ENCODE measurements at places on chromosomes 11 and 22. TPM values are rescaled to one million over a fixed set of nuclear protein-coding genes. Genes with fewer than 3 reads are reported as not detected.

- peak overlapping the region; percentile 75 for H3K27ac ChIP-seq
- H3K4me3 ChIP-seq: peak overlapping the region; percentile 57
- peaks cover 20% of the 10 kb centered on the region for H3K4me1 ChIP-seq
- DNase-seq: peak; percentile 60
- peaks cover 2% of the 10 kb centered on the region for H3K36me3 ChIP-seq
These were observed 4.6 kb downstream of the TRABD start for GRCh38 chr22:50190182-50190940.

The RBM7 gene
- total RNA-seq: 27.9 TPM

The MRPL21 gene
- 90.2 TPM for total RNA-seq

DNA sequence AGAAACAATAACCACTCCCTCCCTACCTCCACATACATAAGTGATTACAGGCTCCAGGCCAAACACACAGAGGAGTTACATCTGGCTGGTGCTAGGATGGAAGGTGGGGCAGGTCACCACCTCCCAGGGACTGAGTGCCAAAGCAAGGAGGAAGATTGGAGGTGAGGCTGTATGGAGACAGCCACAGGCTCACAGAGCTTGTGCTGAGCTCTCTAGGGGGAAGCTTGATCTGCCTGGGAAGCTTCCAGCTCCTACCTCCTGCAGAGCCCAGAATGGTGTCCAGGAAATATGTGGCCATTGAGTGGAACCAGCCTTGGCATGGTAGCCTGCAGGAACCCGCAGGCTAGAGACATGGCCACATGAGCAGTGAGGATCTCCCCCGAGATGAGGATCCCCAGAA, 3.6 kb upstream of the MED15 start:
- DNase-seq: no peak
- H3K4me3 ChIP-seq: no peak overlapping the region

The RASSF10 gene
- total RNA-seq: not detected

The VWCE gene
- total RNA-seq: 2.5 TPM

The KCNJ1 gene
- 0.15 TPM for total RNA-seq

- H3K4me3 ChIP-seq: peak overlapping the region; percentile 99
- DNase-seq: no peak
- H3K36me3 ChIP-seq: peaks cover 33% of the 10 kb centered on the region
- H3K27me3 ChIP-seq: no peaks in the 10 kb centered on the region
- peak overlapping the region; percentile 96 for H3K27ac ChIP-seq
- peaks cover 48% of the 10 kb centered on the region for H3K4me1 ChIP-seq
These were observed 707 bp upstream of the FTH1 start for GRCh38 chr11:61967924-61968757.

GRCh38 chr22:17977371-17977770, 47.0 kb downstream of the MICAL3 start:
- H3K4me3 ChIP-seq: no peak overlapping the region
- no peaks in the 10 kb centered on the region for H3K27me3 ChIP-seq
- no peak overlapping the region for H3K27ac ChIP-seq
- DNase-seq: no peak
- peaks cover 14% of the 10 kb centered on the region for H3K4me1 ChIP-seq

DNA sequence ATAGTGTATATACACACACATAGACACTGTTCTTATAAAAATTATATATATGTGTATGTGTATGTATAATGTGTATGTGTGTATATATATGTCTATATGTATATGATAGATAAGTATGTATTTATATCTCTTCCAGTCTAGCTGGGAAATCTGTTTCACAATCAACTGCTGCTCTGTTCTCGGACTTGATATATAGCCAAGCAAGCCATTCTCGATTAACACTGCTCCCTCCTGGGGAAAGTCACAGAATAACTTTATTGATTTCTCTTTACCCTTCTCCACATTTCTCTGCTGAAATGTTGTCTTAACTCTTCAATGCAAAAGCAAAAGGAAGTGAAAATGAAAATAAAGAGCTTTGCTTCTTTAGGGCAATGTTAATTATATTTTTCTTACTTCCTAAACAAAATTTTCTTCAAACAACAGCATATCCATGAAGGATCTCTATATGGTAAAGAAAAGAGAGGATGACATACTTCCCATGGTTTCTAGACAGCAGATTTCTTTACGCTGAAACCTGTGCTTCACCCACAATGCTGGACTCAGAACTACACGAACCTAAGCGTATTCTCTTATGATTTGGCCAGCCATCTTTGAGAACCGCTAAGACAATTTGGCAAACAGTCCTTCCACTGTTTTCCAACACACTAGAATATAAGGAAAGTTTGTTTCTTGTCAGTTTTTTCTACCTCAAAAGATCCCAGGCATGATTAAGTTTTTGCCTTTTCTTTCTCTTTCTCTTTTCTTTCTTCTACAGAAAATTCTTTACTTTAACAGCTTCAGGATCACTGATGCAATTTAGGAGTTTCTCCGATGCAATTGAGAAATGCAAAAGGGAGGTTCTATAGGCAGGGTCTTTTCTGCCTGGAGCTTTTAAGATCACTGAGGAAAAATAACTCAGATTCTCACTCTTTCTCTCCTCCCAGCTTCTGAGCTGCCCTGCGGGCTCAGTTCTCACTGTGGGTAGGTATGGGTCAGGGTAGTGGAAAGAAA, 1.9 kb downstream of the BLID start:
- H3K27me3 ChIP-seq: no peaks in the 10 kb centered on the region
- H3K36me3 ChIP-seq: peaks cover 65% of the 10 kb centered on the region
- H3K4me1 ChIP-seq: peaks cover 73% of the 10 kb centered on the region
- no peak overlapping the region for H3K4me3 ChIP-seq
- peak overlapping the region; percentile 21 for H3K27ac ChIP-seq

The OTOG gene
- total RNA-seq: 0.07 TPM

The RBFOX2 gene
- total RNA-seq: 83.9 TPM

DNA sequence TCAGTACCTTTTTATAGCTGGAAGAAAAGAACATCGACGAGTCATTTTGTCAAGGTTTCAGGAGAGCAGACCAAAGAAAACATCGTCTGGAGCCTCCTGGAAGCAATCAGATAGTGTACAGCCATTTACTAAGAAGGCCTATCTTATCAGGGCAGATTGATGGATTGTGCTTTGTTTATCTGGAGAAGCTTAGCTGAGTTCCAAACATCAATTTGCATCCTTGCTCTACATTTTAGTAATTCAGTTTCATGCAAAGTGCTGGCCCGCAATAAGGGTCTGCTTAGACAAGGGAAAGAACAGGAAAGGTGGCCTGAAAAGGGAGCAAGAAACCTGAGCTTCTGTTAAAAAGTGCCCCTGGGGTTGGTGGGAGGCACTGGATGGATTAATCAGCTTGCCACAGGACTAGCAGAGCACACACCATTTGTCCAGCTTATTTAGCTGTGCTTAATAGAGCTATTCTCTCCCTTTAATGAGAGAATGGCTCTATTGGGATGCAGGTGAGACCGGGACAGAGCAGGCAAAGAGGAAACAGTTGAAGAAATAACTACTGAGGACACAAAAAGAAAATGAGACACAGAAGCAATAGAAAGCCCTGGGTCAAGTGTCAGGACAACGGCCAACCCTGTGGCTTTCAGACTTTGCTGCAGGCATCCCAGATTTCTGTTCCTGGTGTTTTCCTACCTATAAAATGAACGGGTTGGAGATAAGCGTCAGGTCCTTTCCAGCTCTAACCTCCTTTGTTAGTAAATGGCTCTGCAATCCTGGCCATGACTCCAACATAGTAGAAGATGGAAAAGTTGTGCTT, 122.1 kb upstream of the TTC12 start:
- H3K4me1 ChIP-seq: no peaks in the 10 kb centered on the region
- no peak for DNase-seq

The CNIH2 gene
- total RNA-seq: 1.3 TPM

GRCh38 chr22:22516992-22517391, 3.1 kb downstream of the ZNF280A start:
- no peak for DNase-seq
- H3K36me3 ChIP-seq: no peaks in the 10 kb centered on the region
- no peak overlapping the region for H3K27ac ChIP-seq
- no peak overlapping the region for H3K4me3 ChIP-seq
- peaks cover 16% of the 10 kb centered on the region for H3K4me1 ChIP-seq
- no peaks in the 10 kb centered on the region for H3K27me3 ChIP-seq

The SYT7 gene
- 27.4 TPM for total RNA-seq

DNA sequence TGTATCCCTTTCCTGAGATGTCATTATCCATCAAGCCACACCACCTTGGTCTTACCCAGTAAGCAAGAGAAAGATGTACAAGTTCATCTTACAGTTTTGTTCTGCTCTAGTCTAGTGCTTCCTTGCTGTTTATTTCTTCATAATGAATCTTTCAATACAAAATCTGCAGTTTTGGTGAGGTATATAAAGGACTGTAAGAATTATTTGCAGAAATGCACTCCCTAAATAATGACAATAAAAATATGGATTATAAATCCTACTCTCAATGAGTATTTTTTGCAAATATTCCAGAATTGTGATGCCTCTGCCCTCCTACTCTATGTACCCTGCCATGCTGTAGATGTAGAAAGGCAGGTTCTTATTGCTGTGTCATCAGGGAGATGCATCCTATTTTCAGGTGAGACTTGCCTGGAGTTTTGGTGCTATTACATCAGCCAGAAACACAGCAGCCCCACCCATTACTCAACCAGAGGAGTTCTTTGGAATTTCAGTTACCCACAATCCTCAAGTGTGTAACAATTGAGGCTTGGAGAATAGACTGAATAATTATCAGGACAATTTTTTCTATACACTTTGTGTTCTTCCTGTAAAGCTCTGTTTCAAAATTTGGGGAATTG, at the start of gene OR10S1:
OR10S1 (minus strand) TSS at position 51 of the 617 bp plus-strand sequence. CDS start 117 bp downstream, outside the sequence.
- H3K4me3 ChIP-seq: no peak within 1 kb of the TSS
- no peaks in the 10 kb centered on the region for H3K27me3 ChIP-seq
- no peak within 1 kb of the TSS for H3K27ac ChIP-seq
- DNase-seq: peak; percentile 48

The PLEKHA7 gene
- 7.2 TPM for total RNA-seq

- H3K4me1 ChIP-seq: no peaks in the 10 kb centered on the region
- no peak overlapping the region for H3K4me3 ChIP-seq
- H3K27me3 ChIP-seq: no peaks in the 10 kb centered on the region
- DNase-seq: peak; percentile 1
These were observed 340.7 kb downstream of the LARGE1 start for GRCh38 chr22:33579448-33580093.

The EXPH5 gene
- 18.3 TPM for total RNA-seq

The RAB3IL1 gene
- 18.1 TPM for total RNA-seq

DNA sequence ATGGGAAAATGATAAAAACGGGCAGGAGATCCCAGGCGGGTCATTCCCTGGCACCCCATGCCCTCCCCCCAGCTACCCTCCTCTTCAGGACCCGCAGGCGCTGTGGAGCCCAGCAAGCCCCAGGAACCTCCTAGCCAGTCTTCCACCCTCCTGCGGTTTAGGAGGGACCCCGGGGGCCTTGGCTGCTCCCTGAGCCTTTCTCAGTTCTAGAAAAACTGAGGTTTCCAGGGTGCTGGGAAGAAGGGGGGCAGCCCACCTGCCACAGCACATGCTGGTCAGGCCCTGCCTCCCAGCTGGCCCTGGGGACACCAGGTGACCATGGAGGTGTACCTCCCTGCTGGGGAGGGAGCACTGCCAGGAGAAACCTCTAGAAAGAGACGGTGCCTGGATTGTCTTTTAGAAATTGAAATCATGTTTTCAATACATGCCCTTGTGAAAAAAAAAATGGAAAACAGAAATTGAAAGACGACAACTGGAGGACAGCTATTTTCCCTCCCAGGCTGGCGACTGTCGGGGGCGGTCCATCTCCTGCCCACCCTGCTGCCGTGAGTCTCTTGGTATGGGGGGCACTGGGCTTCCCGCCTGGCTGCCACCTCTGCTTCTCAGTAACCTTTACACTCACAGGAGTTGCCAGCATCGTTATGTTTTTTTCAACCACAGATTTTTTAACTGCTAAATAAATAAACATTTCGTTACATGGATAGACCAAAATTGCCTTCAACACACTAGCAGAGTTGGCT, 398.5 kb downstream of the TBC1D22A start:
- DNase-seq: no peak
- no peaks in the 10 kb centered on the region for H3K4me1 ChIP-seq
- no peaks in the 10 kb centered on the region for H3K27me3 ChIP-seq
- H3K4me3 ChIP-seq: no peak overlapping the region

- no peaks in the 10 kb centered on the region for H3K27me3 ChIP-seq
- no peak for DNase-seq
- peak overlapping the region; percentile 48 for H3K27ac ChIP-seq
- peak overlapping the region; percentile 3 for H3K4me3 ChIP-seq
These were observed 10.2 kb upstream of the CSNK1E start for GRCh38 chr22:38327396-38327795.

GRCh38 chr11:61120706-61121191, 18.5 kb downstream of the CD5 start:
- peaks cover 24% of the 10 kb centered on the region for H3K4me1 ChIP-seq
- no peak overlapping the region for H3K27ac ChIP-seq
- H3K4me3 ChIP-seq: no peak overlapping the region

The TCN2 gene
- total RNA-seq: 2.2 TPM

The KCNC1 gene
- total RNA-seq: 0.12 TPM

- no peaks in the 10 kb centered on the region for H3K27me3 ChIP-seq
- no peaks in the 10 kb centered on the region for H3K36me3 ChIP-seq
- H3K27ac ChIP-seq: no peak overlapping the region
These were observed 15.3 kb upstream of the IL17REL start for GRCh38 chr22:50027639-50028537.

DNA sequence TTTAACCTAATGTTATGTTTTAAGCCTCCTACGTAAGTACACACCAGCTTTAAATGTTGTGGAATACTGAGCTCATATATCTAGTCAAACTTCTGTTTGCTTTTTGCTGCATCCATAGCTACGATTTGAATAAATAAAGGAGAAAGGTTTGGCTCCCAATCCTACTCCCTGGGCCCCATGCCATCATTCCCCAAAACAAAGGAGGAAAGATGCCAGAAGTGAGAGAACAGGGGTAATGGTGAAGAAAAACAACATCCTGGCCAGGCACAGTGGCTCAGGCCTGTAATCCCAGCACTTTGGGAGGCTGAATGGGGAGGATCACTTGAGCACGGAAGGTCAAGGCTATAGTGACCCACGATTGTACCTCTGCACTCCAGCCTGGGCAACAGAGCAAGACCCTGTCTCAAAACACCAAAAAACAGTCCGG, 26.5 kb downstream of the SCGB1A1 start:
- peaks cover 5% of the 10 kb centered on the region for H3K27me3 ChIP-seq
- H3K4me1 ChIP-seq: peaks cover 10% of the 10 kb centered on the region
- no peak overlapping the region for H3K27ac ChIP-seq
- no peak overlapping the region for H3K4me3 ChIP-seq

- H3K27ac ChIP-seq: no peak overlapping the region
- H3K4me1 ChIP-seq: peaks cover 17% of the 10 kb centered on the region
- H3K36me3 ChIP-seq: no peaks in the 10 kb centered on the region
- no peak for DNase-seq
These were observed 3.8 kb upstream of the GP1BB start for GRCh38 chr22:19719488-19720021.

The NRIP3 gene
- 0.15 TPM for total RNA-seq

DNA sequence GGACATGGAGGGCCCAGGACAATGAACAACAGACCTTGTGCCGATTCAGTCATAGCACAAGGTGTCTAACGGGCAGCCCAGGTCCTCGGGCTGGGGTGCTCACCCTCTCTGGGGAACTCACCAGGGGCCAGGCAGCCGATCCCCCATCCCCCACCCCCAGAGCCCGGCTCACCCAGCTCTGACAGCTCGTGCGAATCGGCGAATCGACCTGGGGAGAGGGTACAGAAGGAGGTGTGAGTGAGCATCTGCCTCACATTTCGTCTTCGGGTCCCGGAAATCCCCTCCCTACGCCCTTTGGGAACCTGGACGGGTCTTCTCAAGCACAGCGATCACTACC, 423 bp downstream of the PEX16 start:
- peaks cover 3% of the 10 kb centered on the region for H3K36me3 ChIP-seq
- H3K4me1 ChIP-seq: peaks cover 28% of the 10 kb centered on the region
- DNase-seq: no peak
- peak overlapping the region; percentile 95 for H3K4me3 ChIP-seq
- H3K27ac ChIP-seq: peak overlapping the region; percentile 85
- no peaks in the 10 kb centered on the region for H3K27me3 ChIP-seq
